SHP77 treated with DMSO at 0.1 percent for 48 hours (cell line): ENCODE measurements at places on chromosomes 1 and 21.

GRCh38 chr1:216140730-216141524, 282.3 kb downstream of the USH2A start:
- no peak for DNase-seq

GRCh38 chr1:21865943-21866706, 54.1 kb downstream of the LDLRAD2 start:
- peak; percentile 52 for DNase-seq

DNA sequence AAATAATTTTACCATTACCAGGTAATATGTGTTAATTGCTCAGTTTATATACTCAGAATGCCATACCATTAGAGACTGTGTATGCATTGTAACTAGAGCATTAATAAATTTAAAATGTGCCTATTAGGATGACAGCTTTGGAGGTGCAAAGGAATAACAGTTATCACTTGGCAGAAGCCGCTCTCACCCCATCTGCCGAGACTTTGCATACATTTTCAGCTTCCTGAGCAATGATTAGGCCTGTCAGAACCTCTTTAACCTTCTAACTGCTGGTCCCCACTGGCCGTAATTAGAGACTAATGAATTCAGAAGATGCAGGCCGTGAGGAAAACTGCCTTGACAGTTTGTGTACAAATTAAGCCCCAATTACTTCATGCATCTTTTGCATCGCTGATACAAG, 158.0 kb upstream of the PROX1 start:
- DNase-seq = no peak

- no peak for DNase-seq
Observed at GRCh38 chr1:77961392-77961791, 17.5 kb downstream of the FUBP1 start.

GRCh38 chr1:30706528-30706927, 16.9 kb downstream of the MATN1 start:
- peak; percentile 18 for DNase-seq

GRCh38 chr1:40981691-40982448, 2.4 kb downstream of the CTPS1 start:
- no peak for DNase-seq

DNA sequence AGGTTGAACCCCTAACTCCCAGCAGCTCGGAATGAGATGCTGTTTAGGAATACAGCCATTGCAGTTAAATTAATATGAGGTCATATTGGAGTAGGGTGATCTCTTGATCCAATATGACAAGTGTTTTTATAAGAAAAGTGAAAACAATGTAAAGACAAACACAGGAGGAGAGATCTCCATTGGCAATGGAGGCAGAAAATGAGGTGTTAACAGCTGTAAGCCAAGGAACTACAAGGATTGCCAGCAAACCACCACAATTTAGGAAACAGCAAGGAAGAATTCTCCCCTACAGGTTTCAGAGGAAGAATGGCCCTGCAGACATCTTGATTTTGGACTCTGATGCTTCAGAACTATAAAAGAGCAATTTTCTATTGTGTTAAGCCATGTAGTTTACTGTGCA, 774.3 kb downstream of the MRPL39 start:
- no peak for DNase-seq

DNA sequence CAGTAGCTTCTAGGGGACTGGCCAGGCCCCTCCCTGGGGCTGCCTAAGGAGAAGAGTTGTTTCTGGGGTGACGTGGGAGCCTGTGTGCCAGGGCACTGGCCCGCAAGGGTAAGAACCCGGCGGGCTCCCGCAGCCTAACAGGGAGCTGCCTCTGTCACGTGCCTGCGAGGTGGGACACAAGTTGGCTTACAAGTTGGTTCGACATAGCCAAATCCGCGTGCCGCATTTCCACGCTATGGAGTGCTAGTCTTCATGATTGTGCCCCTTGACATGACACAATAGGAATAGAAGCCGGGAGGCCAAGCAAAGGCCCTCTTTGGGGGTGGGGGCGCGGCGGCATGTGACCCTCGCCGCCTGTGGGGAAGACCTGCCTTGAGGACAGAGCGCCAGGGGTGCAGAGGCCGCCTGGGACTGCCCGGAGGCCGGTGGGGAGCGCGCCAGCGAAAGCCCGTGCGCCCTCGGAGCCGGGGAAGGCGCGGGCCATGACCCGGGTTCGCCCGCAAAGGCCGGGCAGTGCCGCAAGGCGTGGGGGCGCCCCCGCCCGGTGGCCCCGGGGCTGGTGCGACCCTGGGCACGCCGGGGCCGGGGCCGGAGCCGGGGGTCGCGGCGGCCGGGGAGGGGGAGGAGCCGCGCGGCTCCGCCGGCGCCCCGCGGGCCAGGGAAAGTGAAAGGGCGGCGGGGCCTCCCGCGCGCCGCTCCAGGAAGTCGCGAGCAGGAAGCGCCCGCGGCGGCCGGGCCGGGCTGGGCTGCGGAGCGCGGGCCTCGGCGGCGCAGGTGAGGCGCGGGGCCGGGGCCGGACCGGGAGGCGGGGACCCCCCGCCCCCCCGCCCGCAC, at the start of gene SLC37A1:
SLC37A1 (plus strand) TSS at position 702 of the 834 bp plus-strand sequence. CDS start 4,603 bp downstream, outside the sequence.
- no peak for DNase-seq

DNA sequence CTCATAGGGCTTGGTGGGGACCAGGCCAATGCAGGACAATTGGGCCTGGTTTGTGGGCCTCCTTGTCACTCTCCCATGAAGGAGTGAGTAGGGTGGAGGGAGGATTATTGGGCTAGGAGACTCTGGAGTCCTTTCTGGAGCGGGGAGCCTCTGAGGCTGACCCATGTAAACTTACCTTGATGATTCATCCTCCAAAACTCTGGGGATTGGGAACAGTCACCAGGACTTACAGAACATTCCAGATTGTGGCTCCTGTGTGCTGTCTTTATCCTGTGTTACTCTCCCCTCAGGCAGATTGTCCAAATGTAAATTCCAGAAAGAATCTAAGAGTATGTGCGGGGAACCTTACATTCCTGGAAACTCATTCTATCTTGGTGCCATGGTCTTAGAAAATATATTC, 197.6 kb downstream of the CAMTA1 start:
- no peak for DNase-seq

- peak; percentile 14 for DNase-seq
Observed at GRCh38 chr1:153404768-153405167, 11.6 kb upstream of the S100A7A start.

GRCh38 chr21:35316933-35317332, 267.8 kb upstream of the RUNX1 start:
- DNase-seq = no peak

DNA sequence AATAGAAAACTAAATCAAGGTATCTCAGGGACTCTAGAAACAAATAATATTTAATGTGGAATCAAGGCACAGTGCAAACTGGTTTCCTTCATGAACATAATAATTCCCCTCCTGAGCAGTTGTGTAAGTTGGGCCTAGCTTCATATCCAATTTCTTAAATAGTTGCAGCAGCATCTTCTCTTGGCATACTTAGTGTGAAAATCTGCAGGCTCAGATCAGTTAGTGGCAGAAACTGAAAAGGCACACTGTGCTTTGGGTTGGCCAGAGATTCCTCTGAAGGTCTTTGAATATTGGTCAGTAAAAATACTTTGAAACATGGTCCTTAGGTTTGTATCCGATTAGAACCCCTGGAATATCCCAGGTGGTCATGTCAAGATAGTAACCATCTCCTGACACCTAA, 52.5 kb downstream of the CHRM3 start:
- DNase-seq = no peak

DNA sequence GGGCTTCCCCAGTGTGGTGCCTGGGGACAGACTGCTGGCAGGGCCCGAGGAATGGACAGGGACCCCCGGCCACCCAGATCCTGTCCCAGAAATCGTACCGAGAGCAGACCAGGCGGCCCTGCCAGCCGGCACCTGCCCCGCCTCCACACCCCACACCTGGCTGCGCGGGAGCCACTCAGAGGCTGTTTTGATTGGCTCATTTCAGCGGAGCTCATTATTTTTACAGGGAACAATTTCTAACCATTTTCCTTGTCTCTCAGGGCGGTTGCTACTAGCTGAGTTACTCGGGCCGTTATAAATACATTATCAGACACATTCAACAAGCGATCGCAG, 39.3 kb upstream of the AJAP1 start:
- no peak for DNase-seq

GRCh38 chr21:16592381-16592780, 862.6 kb downstream of the USP25 start:
- DNase-seq = no peak

- DNase-seq = no peak
Observed at GRCh38 chr1:15295696-15296095, 48.7 kb downstream of the FHAD1 start.

GRCh38 chr1:183140633-183141032, 45.4 kb upstream of the LAMC2 start:
- no peak for DNase-seq

GRCh38 chr1:160789051-160789701, 6.8 kb upstream of the LY9 start:
- DNase-seq = no peak

DNA sequence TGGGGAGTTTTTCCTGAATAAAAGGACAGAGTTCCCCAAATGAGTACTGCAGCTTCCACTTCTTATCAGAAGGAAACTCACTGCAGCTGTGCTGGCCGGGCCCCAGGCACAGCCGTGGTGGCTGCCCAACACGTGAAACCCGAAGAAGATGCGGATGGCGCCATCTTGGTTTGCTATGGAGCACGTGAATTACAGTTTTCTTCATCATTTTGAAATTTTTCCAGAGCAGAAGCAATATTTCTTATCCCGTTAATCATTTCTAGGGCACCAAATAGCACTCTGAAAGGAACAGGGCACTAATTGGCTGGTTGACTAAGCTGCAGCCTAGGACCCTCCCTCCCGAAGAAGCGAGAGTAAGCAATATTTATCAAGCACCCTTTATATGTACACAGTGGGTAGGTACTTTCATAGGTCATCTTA, 63.2 kb upstream of the EPS8L3 start:
- DNase-seq = no peak

DNA sequence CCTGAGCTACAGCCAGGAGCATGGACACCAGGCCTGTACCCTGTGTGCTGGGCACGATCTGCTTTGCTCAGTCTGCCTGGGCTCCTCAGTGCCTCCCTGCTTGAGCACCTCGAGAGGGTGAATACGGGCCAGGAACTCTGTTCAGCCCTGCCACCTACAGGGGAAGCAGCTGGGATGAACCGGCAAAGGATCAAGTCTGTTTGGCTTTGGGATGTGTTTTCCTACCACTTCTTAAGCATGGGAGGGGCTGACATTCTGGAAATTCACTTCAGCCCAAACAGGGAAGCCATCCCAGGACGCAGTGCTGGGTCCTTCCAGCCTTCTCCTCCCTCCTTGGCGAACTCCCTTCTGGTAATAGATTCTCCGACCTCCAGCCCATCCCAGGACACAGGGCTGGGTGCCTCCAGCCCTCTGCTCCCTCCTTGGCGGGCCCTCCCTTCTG, 55.8 kb upstream of the SELENON start:
- DNase-seq = peak; percentile 63

GRCh38 chr1:24415910-24416665, 486 bp downstream of the NIPAL3 start:
- DNase-seq = no peak

- no peak for DNase-seq
Observed at GRCh38 chr21:44835647-44835973, 17.7 kb upstream of the SUMO3 start.

DNA sequence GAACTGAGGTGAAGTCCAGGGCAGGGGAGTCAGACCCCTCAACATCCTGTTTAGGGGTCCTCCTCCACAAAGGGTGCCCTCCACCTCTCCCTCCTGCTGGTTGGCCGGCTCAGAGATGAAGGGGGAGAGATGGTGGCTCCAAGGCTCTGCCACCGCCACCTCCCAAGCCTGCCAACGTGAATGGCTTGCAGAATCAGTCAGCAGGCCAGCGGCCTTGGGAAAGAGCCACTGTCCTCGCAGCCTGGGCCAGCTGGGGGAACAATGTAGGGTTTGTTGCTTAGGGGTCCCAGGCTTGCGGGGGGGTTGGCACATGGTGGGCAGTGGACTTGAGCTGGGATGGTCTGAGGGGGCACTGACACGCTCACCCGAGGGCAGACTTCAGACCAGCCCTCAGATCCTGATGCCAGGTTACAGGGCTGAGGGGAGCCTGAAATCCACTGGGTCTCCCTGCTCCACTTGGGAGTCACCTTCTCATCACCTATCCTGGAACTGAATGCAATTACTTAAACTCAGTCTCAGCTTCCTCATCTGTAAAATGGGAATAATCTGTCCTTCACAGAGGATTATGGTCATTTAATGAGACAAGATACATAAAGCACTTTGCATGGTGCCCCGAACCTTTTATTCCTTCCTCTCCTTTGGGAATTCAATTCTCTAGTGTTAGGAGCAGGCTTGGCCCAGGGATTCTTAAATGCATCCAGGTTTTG, 8.3 kb downstream of the GPR37L1 start:
- DNase-seq = no peak

DNA sequence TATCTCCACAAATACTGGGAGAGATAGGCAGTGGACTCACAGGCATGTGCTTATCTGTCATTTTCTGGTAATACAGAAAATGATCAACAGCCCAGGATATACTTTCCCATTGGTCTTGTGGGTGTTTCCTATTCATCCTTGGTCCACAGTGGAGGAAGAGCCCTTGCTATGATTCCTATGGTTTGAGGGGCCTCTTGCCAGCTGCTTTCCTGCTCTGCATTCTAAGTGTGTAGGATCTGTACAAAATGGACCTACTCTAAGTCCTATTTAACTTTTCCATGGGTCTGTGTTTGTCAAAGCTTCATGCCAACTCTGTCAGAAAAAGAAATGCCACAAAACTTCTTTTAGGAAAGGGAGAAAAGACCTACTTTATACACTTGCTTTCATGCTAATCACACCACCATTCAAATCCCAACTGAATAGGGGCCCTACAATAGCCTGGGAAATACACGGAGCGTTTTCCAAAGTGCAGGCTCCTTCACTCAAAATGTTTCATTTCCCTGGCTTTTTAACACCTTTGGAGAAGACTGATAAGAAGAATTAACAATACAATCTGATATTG, 16.4 kb downstream of the PLPP3 start:
- DNase-seq = no peak

DNA sequence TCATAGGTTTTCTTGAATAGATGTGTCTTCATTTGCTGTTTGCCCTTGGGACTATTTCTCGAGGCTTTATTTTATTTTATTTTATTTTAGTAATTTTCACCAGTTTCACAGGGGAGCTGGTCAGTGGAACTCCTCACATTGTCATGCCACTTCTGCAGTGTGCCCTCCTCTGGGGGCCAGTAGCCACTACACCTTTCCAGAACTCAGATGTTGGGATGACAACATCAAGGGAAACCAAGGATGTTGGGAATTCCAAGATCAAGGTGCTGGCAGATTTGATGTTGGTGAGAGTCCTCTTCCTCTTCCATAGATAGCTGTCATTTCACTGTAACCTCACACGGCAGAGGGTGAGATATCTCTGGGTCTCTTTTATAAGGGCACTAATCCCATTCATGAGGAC, 35.5 kb downstream of the SLC26A9 start:
- no peak for DNase-seq

DNA sequence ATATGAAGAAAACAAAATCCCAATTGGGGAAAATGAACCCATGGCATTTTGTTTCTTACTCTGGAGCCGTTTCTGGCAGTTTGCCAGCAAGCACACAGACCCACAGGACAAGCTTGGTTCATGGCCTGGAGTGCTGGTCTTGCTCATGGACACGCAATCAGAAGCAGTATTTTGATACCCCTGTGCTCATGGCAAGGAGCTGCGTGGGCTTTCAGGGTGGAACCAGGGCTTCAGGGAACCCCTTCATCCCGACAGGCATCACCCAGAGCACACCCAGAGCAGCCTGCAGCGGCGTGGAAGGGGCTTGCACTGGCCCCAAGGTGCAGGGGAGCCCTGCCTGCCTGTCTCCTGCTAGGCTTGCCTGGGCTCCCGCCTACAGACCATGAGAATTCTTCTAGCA, 45.4 kb upstream of the PCBP3 start:
- no peak for DNase-seq
